NAMALWA (cell line): ENCODE measurements at places on chromosomes 16 and 17.

DNA sequence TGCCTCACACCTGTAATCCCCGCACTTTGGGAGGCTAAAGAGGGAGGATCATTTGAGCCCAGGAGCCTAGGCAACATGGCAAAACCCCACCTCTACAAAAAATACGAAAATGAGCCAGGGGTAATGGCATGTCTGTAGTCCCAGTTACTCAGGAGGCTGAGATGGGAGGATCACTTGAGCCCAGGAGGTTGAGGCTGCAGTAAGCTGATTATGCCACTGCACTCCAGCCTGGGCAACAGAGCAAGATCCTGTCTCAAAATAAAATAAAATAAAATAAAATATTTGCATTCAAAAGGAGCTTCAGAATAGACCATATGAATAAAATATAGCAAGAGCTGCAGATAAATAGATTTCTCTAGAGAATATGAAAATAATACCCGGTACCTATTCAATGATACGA, 71.5 kb upstream of the ATF7IP2 start:
- no peak for DNase-seq

DNA sequence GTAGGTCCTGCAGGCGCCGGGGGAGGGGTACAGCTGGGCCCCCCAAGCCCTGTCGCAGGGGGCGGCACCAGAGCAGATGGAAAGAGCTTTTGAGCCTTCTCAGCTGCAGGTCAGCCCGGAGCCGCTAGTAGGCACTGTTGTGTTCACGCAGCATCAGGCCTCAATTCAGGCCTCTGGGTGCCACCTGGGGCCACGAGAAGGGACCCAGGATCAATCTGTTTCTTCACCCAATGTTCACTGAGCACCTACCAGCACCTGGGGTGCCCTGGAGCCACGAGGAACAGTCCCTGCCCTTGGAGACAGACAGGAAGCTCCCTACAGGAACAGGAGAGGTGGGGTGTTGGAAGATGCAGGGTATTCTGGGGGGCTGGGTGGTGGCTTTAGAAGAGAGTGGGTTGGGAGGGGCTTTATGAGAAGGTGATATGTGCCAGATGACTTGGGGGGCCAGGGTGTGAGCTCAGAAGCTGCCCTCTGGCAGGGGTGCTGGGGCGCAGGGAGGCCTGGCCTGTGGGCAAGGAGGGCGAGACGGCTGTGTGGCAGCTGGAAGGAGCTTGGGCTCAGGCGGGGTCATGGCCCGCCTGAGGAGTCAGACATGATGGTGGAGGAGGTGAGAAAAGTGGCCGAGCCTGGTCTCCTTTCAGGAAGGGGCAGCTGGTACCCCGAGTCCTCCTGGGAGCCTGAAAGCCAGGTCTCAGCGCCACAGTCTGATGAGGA, 121.9 kb upstream of the GSE1 start:
- DNase-seq, result peak; percentile 77

GRCh38 chr17:50027172-50027880, 28.6 kb upstream of the ITGA3 start:
- DNase-seq, result no peak

- peak; percentile 39 for DNase-seq
Observed at GRCh38 chr17:79915850-79916430, 76.7 kb upstream of the CBX4 start.

GRCh38 chr16:3854750-3855541, 25.6 kb downstream of the CREBBP start:
- no peak for DNase-seq

DNA sequence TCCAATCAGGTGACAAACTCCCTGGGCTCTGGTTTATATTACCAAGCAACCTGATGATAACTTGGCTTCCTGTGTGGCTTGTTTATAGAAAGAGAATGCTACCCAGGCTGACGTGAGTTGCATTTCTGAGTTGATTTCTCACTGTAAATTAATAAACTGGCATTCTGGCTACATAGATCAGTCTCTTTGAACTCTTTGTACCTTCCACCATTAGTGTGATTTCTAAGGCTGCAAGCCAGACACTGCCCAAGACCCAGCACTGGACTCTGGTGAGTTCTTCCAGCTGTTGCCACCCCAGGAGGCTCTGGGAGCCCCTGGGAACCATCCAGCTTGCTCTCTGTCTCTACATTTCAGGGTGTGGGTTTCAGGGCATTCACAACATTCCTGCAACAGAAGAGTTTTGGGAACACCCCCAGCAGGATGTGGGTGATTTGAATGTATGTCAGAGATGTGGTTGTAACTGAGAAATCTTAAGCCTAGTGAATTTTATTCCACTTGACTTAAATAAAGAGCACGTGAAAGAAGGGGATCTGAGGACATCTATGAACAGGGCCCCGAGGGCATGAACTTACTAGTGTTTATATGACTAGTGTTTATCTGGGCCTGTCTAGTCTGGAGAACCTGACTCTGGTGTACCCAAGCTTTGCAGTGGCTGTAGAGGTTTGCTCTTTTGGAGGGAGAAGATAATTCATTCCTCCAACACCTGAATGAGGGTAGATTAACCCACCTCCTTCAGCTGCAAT, 30.3 kb upstream of the LRRC37A start:
- no peak for DNase-seq

DNA sequence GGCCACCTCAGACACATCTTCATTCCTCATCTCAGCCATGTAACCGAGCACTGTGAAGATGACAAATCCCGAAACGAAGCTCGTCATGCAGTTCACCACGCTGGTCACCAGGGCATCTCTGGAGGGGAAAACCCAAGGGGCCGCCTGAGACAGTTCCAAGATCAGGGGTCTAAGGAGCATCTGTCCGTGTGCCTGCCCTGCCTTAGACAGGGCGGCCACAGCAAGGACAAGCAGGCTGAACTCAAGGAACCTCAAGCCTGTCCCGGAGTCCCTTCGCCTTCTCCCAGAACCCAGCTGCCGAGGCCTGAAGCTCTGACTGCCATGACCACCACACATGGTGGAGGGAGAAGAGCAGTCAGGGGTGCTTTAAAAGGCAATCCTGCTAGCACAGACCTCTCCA, 22.7 kb downstream of the SLC6A4 start:
- DNase-seq, result no peak

- no peak for DNase-seq
Observed at GRCh38 chr16:17439580-17439979, 31.2 kb downstream of the XYLT1 start.

DNA sequence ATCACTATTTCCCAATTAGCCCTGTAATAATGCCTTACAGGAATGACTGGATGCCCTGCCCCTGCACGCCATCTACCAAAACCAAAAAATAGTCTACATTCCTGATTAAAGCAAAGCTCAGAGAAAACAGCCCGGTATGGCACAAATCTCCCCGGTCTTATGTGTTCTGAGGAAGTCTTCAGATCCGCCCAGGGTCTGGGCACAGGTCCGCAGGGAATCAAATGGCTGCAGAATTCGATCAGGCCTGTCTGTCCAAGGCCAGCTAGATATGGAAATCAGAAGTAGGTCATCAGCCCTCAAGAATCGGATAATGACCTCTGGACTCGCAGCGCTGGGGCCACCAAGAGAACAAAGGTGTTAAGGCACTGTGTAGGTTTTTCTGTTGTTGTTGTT, 171.0 kb downstream of the ZFHX3 start:
- DNase-seq, result no peak

- no peak for DNase-seq
Observed at GRCh38 chr17:2892305-2892971, 96.2 kb downstream of the RAP1GAP2 start.

GRCh38 chr16:53131363-53132071, 76.7 kb downstream of the CHD9 start:
- DNase-seq, result peak; percentile 52

DNA sequence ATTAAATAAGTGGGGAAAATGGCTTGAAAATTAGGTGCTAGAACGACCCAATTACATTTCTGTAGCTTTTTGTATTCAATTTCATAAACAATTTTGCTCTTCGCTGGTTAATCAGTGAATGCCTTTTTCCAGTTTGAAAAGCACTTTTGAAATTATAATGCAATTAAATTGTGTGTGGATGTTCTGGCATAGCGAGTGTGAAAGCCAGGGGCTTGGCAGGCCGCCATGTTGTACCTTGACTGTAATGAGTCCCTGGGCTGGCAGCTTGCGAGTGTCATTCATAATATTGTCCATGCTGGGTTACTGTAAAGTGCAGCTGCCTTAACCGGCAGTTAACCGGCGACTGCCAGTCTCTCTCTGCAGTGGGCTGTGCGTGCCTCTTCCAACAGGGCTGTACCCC, 177.8 kb downstream of the CCDC182 start:
- DNase-seq, result no peak

DNA sequence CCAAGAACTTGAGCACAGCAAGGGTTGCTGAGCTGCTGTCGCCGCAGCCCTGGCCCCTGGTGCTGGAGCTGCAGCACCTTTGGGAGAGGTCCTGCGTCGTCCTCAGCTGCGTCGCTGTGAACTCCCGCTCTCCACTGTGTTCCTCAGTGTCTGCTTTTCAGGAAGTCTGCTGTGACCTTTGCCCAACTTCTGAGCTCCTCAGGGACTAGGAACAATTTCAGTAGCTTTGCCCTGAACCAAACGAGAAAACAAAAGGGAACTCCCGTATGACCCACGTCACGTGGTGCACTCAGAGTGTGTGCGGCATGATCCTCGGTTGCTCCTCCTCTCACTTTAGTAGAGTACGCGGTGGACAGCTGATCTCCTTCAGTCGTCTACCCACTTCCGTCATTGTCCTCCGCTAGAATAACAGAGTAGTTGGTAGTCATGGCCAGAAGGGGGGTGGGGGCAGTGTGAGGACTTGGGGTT, 44.2 kb downstream of the WDR45B start:
- no peak for DNase-seq

DNA sequence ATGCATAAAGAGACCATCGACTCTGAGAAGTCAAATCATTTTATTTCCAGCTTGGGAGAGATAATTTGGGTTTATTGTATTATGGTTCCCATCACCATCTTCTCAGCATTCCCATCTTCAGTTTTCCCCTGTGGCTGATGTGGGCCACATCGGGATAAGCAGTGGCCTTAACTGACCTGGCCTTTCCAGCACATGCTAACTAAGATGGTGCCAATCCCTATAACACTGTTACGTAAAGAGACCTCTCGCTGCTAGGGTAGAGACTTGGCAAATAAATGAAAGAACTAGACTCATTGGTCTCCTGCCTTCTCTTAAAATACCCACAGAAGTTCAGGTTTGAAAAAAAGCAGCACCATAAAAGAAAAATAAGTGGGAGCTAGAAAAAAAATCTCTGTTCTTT, 49.4 kb downstream of the VPS35L start:
- no peak for DNase-seq

DNA sequence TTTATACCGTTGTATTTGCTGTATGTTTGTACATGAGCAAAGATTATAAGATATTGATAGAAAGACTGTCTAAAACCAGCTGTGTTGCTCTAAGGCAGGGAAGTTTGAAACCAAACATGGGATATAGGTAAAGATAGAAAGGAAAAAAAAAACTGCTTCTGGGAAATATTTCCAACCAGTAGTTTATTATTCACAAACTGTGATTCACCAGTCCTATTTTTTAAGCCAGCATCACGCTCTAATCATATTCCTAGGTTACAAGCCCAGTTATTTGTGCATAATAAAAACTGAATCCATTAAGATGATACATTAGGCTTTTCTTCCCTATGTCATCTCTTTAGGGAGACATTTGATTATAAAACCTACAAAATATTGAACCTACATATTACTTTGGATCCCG, 4.0 kb downstream of the ERN1 start:
- no peak for DNase-seq

- DNase-seq, result no peak
Observed at GRCh38 chr16:29818082-29818481, 2.1 kb downstream of the PAGR1 start.

GRCh38 chr16:80824623-80825364, 20.4 kb upstream of the CDYL2 start:
- DNase-seq, result peak; percentile 67

- DNase-seq, result no peak
Observed at GRCh38 chr16:84059111-84059510, 16.5 kb upstream of the SLC38A8 start.

DNA sequence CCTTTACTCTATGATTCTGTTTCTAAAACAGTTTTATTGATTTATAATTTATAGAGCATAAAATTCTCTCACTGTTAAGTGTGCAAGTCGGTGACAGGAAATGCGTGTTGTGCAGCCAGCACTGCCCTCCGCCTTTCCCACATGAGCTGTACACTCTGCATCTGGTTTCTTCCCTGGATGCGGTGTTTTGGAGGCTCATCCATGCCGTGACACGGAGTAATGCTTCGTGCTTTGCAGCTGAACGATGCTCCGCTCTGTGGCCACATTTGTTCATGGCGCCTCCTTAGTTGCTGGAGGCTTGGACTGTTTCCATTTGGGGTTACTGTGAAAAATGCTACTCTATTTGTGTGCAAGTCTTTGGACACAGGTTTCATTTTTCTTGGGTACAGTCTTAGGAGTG, 7.2 kb upstream of the IGFALS start:
- no peak for DNase-seq

- peak; percentile 24 for DNase-seq
Observed at GRCh38 chr17:7478276-7479212, 887 bp downstream of the ZBTB4 start.

DNA sequence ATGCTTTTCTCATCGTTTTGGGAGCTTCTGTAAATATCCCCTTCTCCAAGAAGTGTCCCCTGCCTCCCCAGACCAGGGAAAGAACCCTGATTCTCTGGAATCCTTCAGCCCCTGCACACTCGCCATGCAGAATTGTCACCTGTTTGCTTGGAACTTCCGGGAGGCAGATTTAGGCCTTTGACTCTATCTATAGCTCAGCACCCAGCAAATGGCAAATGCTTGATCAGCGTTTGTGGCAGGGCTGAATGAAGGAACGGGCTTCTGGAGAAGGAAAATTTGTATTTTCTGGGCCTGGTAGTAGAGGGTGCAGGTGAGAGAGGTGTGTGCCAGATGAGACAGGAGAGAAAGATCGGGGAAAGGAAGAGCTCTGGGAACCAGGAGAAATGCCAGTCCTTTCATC, 18.3 kb upstream of the CACNG4 start:
- DNase-seq, result no peak

GRCh38 chr16:71807905-71808592, 585 bp downstream of the AP1G1 start:
- DNase-seq, result peak; percentile 27

DNA sequence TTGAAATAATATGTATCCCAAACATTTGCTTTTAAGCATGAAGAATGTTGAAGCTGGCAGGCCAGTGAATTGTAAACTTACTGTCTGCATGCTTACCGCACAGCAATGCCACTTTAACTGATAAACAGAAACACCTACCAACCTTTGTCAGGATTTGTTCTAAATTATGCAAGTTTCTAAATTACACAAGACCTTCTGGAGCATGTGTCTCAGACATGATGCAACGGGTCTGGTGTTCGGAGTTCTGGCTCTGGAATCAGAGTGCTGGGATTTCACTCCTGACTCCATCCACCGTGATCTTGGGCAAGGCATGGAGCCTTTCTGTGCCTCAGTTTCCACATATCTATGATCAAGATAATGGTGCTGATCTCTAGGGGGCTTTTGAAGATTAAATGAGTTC, 111.2 kb downstream of the CCT6B start:
- DNase-seq, result no peak

DNA sequence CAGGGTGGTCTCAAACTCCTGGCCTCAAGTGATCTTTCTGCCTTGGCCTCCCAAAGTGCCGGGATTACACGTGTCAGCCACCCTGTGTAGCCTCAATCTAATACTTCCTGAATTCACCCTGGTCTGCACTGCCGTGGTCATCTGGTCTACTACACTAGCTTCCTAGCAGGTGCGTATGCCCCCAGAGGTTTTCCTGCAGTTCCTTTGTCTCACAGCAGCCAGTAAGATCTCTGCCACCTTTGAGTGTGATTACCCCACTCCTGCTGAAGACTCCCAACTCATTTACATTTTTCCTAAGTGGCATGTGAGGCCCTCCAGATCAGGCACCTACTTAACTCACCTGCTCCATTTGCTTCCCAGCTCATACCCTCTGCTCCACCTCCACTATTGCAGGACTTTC, 5.1 kb upstream of the DDX19A start:
- no peak for DNase-seq
